IMR-90 (cell line): ENCODE measurements at places on chromosomes 5 and 9.
A peak's percentile ranks its signal among the peaks of the same experiment; 100 is the strongest.

DNA sequence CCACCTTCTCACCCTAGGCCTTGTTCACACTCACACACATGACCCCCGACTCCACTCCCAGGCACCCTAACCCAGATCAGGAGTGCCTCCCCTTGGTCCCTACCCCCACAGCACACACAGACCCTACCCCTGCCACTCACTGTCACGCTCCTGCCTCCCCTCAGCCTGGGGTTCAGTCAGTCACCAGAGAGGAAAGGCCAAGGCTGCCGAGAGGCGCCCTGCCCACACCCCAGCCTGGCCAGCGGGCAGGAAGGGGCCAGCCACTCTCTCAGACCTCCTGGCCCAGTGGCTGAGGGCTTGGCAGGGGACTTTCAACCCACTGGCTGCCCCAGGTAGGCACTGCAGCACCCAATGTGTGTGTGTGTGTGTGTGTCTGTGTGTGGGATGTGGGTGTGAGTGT is 122.4 kb upstream of the MVB12B start:
- DNase-seq, result no peak

DNA sequence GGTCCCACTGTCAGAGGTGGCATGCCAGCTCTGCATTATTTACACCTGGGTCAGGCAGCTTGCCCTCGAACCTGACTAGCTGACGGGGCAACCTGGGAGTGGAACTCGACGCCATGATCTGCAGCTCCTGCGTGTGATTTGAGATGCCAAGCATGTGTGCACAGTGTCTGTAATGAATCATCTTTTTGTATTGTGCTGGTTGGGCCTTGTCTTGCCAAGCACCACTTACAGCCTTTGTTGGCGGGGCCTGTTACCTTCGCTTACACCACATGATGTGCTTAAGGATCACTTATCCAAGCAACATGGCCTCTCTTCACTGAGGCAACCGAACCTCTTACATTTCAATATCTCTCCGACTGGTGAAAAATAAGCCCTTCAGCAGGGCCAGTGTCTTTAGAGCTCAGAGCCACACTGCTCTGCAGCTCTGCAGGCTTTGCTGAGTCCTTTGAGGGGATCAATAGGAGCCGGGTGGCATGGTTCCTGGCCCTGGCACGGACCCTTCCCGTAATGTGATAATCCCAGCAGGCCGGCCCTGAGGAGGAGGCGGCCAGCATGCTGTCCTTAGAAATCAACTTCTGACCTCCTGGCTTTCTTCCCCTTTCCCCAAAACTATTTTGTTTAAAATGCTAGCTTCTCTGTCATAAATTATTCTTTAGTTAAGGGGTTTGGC is 297.7 kb upstream of the CD180 start:
- no peak for DNase-seq

- no peak for DNase-seq
Measured at GRCh38 chr9:38251036-38251860, 141.3 kb upstream of the ALDH1B1 start.

GRCh38 chr9:16992138-16992537 is 121.7 kb upstream of the BNC2 start:
- DNase-seq, result no peak

DNA sequence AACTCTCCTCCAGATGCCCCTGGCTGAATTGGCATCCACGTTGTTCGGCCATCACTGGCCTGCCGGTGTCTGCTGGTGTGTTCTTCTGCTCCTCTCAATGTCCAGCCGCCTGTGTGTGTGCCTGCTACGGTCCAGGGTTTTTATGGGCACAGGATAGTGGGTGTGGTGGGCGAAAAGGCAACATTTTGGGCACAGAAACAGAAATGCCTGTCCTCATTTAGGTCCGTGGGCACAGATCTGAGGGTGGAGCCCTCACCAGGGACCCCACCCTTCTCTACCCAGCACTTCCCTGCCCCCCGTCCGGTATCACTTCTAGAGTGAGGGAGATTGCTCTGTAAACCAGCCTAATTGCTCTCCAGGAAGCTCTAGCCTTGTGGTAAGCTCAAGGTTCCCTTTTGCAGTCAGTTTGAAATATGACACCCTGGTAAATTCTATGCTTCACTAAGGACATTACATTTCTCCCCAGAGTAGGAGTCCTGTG is 410.1 kb downstream of the MAT2B start:
- DNase-seq, result peak; percentile 57

DNA sequence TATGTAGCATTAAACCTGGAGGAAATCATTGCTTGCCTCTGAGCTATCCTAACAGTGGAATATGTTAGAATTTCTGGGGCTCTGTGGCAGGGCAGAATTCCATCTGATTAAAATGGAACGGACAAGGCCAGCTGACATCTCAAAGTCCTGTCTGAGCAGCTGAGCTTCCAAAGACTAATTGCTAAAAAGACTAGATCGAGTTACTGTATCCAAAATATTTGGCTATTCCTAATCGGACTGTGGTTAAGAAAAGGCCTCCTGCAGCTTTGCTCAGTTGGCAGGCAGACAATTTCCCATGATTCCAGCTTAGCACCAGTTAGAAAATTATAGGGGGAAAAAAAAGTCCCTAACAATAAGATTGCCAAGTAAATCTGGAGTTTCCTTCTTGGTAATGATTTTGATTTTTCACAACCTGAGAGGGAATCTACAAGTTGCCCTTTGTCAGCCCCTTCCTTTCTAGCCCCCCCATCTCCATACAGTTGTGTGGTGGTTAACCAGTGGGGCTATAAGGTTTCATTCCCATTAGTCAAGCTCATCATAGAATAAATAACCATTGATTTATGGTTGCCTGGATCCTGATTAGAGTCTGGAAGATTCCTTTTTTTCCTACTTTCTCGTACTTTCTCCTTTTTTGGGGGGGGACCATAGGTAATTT is 26.4 kb downstream of the PTGR1 start:
- peak; percentile 97 for DNase-seq

- no peak for DNase-seq
Measured at GRCh38 chr9:4591123-4591500, 71.0 kb upstream of the PLPP6 start.

DNA sequence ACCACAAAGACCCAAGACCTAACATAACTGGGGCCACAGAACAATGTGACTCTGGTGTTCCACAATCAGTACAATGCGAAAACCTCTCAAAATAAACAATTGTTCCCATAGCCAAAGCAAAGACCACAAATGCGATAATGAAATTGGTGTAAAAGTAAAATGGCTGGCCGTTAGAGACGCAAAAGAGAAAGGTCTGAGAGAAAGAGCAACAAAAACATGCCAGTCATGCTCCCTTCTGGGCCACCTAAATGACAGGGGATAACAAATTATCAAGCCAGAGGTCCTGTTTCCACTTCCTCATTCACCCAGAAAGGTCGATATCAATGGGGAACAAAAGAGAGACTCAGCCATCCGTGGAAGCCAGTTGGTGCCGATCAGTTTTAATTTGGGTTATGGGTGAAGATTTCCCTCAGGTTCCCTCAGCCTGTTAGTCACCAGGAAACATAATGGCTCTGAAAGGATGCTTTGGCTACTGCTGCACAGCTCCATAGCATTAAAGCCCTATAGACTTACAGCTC is 9.2 kb upstream of the CFAP95 start:
- no peak for DNase-seq

GRCh38 chr9:114386886-114387679 is 699 bp downstream of the AKNA start:
- peak; percentile 17 for DNase-seq

DNA sequence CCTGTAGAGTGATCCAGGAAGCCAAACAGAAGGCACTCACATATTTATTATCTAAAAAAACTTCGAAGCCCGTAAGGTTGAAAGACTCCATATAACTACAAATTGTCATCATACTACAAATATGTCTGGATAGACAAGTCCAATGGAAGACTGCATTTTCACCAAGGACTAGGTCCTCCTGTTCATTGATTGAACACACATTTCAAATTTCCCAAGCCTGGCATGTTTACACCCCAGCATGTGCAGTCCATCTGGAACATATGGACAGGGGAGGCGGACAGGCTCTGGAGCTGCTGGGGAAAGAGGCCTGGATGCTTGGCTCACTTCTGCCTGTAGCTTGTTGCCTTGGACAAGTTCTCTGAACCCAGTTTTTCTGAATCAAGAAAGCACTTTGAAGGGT is 378.7 kb downstream of the ENC1 start:
- DNase-seq, result peak; percentile 20

- peak; percentile 15 for DNase-seq
Measured at GRCh38 chr9:104934691-104935500, 6.9 kb upstream of the ABCA1 start.

DNA sequence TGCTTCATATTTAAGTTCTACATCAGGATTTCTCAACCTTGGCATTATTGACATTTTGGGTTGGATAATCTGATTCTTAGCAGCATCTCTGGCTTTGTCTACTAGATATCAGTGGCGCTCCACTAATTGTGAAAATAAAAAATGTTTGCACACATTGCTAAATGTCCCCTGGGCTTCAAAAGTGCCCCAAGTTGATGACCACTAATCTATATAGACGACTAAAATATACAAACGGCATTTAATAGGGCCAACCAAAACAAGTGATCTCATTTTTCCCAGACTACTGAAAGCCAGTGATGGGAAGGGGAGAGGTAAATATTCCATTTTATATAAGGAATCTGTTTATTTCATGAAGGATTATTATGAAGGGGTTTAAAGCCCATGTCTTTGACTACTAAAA is 118.6 kb downstream of the HOMER1 start:
- no peak for DNase-seq

- DNase-seq, result peak; percentile 95
Measured at GRCh38 chr9:92245005-92245797, 48.3 kb downstream of the IARS1 start.

- no peak for DNase-seq
Measured at GRCh38 chr5:148620696-148621095, 33.6 kb downstream of the HTR4 start.

- DNase-seq, result no peak
Measured at GRCh38 chr5:159459132-159459627, 128.9 kb upstream of the IL12B start.

- DNase-seq, result no peak
Measured at GRCh38 chr5:158470764-158471534, 612.0 kb upstream of the CLINT1 start.

DNA sequence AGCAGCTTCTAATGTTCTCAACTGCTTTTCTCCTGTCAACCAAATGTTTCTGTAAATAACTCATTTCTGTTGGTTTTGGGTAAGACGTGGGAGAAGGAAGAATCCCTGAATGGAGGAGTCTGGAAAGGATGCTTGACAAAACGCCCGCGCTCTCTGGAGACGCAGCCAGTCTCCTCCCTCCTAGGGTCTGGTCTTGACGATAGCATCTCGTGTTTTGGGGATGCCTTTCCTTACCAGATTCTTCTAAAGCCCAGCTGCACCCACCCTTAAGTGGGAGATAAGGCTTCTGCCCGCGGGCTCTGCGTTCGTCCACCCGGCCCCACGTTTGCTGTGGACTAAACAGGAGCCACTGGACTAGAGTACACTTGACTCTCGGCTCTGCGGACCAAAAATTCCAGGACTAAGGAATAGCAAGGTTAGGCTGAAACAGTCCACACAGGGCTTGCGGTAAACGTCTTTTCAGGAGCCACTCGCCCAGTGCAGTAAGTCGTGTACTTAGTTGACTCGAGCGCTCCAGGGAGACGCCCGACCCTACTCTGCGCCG is 491 bp upstream of the CTSL start:
- peak; percentile 23 for DNase-seq

DNA sequence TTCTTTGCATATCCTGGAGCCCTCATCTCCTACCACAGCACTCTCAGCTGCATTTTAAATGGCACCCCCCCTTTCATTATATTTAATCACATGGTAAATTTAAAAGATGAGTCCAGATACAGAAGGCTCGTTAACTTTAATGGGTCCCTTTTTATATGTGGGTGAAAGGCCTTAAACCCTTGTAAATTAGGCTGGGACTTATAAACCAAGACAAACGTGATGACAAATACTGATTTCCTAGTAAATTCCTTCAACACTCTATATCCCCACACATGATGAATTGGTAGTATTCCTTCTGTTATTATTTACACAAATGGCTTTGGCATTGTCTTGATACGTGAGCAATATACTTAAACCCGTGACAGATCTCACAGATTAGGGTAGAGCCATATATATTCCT is 210.6 kb downstream of the CAAP1 start:
- no peak for DNase-seq

DNA sequence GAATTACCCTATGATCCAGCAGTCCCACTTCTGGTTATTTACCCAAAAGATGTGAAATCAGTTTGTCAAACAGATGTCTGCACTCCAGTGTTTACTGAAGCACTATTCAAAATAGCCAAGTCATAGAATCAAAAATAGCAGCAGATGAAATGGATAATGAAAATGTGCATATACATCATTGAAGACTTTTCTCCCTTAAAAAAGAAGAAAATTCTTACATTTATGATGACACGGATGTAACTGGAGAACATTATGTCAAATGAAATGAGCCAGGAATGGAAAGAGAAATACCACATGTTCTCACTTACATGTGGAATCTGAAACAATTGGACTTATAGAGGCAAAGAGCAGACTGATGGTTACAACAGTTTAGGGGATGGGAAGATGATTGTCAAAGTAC is 21.5 kb upstream of the PLEKHG4B start:
- DNase-seq, result no peak
